HEK293T (cell line): ENCODE measurements at places on chromosomes 7 and 10.
A peak's percentile ranks its signal among the peaks of the same experiment; 100 is the strongest.

DNA sequence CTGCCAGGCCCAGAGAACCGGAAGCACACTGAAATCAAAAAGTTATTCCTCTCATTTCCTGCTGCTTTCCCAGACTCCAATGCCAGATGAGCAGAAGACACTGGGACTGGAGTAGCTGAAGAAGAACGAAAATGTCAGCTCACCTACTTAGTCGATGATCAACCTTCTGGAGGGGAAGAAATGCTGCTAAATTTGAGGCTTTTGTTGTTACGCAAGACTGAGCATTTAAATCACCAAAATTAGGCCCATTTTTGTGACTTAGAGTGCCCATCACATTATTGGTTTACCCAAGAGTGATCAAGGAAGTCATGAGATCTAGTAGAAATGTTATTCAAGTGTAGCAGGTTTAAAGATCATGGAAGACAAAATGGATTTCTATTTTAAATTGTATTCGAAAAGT is 182.1 kb upstream of the PLXDC2 start:
- DNase-seq = no peak

GRCh38 chr10:116331815-116332214 is 7.6 kb downstream of the CCDC172 start:
- no peak for DNase-seq

GRCh38 chr10:98528805-98529183 is 82.1 kb upstream of the HPS1 start:
- DNase-seq = no peak

DNA sequence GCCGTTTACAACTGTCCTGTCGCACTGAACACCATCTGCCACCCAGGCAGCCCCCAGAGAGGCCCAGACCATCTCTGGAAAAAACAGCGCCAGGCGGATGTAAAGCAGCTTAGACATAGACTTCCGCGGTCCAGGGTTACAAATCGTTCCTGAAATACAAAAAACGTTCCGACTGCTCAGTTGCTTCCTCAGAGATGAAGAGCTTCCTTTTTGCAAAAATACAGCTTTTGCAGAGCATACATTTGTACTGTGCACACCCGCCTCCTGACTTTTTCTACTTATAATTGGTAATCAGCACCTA is 11.4 kb downstream of the DAGLB start:
- DNase-seq = no peak

GRCh38 chr10:15280462-15280861 is 90.6 kb downstream of the FAM171A1 start:
- no peak for DNase-seq

- DNase-seq = peak; percentile 63
Observed at GRCh38 chr10:110600487-110601101, 33.1 kb downstream of the SMC3 start.
